ENCODE measurements at places on chromosomes 1 and 21.

- no peak for DNase-seq
Measured at GRCh38 chr1:21919520-21919919, 17.6 kb downstream of the HSPG2 start.

DNA sequence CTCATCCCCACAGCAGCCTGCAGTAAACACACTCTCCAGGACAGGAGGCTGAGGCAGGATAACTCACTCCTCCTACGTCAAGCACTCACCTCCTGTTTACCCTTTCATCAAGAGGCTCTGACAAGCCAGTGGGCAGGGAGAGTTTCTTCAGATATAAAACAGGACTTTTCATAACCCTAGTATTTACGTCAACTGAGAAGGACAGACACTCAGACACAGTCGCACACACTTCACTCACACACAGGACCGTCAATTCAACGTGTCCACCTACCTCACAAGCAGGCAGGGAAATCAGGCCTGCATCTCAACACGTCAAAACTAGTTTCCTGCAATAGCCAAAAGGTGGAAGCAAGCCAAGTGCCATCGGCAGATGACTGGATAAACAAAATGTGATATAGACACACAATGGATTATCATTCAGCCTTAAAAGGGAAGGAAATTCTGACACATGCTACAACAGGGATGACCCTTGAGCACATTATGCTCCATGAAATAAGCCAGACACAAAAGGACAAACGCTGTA lies 48.6 kb downstream of the ITPKB start:
- no peak for DNase-seq

DNA sequence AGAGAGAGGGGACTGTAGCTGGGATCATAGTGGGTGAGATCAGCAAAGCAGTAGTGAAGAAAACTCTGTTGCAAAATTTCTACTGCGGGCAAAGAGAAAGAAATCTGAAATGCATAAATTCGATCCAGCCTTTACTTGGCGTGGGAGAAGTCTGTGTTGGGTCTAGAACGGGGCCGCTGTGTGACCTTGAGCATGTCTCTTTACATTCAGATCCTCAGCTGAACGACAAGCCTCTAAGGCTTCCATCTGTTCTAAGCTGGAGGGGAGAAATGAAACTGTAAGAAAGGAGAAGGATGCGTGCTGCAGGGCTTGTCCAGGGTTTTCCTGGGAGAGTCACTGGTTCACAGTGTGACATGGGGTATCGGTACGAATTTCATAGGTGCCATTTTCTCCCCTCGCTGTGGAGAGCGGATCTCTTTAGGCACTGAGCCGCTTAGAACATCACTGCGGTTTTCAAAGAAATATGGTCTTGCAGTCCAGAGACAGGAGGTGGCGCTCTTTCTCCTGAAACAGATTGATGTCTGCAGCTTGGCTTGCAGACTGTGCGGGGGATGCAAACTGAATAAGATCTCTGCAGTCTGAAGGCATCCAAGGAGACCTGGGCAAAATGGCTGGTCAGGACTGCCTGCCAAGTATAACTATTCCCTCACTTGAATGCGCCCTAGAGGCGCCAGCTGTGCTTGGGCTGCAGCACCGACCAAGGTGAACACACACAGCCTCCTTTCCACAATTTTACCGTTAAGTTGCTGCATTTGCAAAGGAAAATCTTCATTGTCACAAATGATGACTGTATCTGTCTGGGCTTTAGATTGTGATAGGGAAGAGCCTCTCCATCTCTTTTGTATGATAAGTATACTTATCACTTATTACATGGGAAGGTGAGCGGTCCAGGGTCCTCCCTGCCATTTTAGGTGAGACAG lies 104.1 kb downstream of the XCL2 start:
- DNase-seq = peak; percentile 37

- DNase-seq = no peak
Measured at GRCh38 chr1:183936791-183937190, 100.7 kb downstream of the COLGALT2 start.

DNA sequence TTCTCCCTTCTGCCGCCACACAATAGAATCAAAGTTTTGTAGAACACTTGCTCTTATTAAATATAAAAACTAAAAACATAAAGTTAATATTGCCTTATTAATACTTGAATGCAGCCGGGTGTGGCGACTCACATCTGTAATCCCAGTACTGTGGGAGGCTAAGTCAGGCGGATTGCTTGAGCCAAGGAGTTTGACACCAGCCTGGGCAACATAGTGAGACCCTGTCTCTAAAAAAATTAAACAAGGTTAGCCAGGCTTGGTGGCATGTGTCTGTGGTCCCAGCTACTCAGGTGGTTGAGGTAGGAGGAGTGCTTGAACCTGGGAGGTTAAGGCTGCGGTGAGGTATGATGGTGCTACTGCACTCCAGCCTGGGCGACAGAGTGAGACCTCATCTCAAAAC lies 13.2 kb upstream of the HHAT start:
- no peak for DNase-seq

DNA sequence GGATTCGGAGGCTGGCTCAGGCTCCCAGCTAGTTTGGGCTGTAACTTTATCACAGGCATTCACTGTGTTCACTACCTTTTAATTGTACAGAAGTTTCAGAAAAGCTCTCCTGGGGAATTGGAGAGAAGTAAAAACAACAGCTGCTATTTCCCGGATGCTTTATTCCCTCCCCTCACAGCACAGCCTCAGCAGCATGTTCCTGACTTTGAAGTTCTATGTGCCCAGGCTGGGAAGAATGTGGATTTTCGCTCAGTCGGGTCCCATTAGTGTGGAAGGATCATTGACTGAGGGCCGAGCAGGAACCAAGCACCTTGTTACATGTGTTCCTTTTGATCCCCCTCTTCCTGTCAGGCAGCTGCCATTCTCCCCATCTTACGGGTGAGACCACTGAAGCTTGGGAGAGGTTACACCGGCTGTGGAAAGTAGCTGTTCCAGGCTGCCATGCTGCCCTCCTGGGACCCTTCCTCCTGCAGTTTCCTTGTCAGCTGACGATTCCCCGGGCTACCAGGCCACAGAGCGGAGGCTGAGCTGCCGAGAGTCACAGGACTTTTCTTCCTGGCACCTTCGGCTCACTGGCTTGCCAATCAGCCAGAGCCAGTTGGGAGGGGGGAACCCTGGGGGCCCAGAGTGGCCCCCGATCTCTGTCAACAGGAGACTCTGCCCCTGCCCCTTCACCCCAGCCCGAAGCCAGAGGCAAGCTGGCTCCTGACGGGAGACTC lies 223.1 kb upstream of the TMEM51 start:
- no peak for DNase-seq

GRCh38 chr1:32861904-32862695 lies 8.6 kb downstream of the FNDC5 start:
- no peak for DNase-seq

GRCh38 chr1:29707796-29708195 lies 471.5 kb downstream of the PTPRU start:
- no peak for DNase-seq

DNA sequence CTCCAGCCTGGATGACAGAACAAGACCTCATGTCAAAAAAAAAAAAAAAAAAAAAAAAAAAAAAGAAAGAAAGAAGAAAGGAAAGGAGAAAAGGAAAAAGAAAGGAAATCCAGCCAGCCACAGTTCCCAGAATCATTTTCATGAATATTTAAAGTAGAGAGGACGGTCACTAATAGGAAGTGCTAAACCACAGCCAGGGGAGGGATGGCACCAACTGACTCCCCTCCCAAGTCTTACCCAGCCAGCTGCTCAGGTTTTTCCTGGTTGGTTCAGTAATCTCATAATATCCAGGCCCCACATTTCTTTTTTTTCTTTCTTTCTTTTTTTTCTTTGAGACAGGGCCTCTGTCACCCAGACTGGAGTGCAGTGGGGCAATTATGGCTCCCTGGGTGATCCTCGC lies 63.9 kb upstream of the AK4 start:
- no peak for DNase-seq
